ENCODE measurements at places on chromosomes 7 and 10. TPM values are rescaled to one million over a fixed set of nuclear protein-coding genes. Genes with fewer than 3 reads are reported as not detected.

NPS gene
- total RNA-seq, result not detected

RBM48 gene
- total RNA-seq, result 11.1 TPM

LOXL4 gene
- total RNA-seq, result 82.6 TPM

CAMK2G gene
- 25.7 TPM for total RNA-seq

ITPRID1 gene
- total RNA-seq, result not detected

UPK3B gene
- total RNA-seq, result 0.19 TPM

IKZF1 gene
- not detected for total RNA-seq

ZNF485 gene
- 1.3 TPM for total RNA-seq

CLEC5A gene
- not detected for total RNA-seq

LIPK gene
- total RNA-seq, result not detected

CREB5 gene
- 4.4 TPM for total RNA-seq

TAS2R41 gene
- total RNA-seq, result not detected

UNCX gene
- total RNA-seq, result not detected

HOXA10 gene
- under 0.01 TPM for total RNA-seq

C10orf105 gene
- total RNA-seq, result under 0.01 TPM

BET1 gene
- 22.2 TPM for total RNA-seq

SCART1 gene
- total RNA-seq, result 3.3 TPM

WDR86 gene
- 0.26 TPM for total RNA-seq

ZNF777 gene
- 3.4 TPM for total RNA-seq

CAMK2B gene
- total RNA-seq, result 1.3 TPM

PCDH15 gene
- total RNA-seq, result not detected

ZNF479 gene
- not detected for total RNA-seq

MYL10 gene
- not detected for total RNA-seq

ATRNL1 gene
- total RNA-seq, result 4.9 TPM

EIF5AL1 gene
- total RNA-seq, result 0.53 TPM

OR13A1 gene
- not detected for total RNA-seq

DNAH11 gene
- total RNA-seq, result 0.40 TPM

MEOX2 gene
- total RNA-seq, result 18.0 TPM

RAB19 gene
- not detected for total RNA-seq

ZNF503 gene
- total RNA-seq, result 10.8 TPM

SPDYE2 gene
- total RNA-seq, result not detected
